ENCODE measurements at places on chromosomes 3 and 15.

DNA sequence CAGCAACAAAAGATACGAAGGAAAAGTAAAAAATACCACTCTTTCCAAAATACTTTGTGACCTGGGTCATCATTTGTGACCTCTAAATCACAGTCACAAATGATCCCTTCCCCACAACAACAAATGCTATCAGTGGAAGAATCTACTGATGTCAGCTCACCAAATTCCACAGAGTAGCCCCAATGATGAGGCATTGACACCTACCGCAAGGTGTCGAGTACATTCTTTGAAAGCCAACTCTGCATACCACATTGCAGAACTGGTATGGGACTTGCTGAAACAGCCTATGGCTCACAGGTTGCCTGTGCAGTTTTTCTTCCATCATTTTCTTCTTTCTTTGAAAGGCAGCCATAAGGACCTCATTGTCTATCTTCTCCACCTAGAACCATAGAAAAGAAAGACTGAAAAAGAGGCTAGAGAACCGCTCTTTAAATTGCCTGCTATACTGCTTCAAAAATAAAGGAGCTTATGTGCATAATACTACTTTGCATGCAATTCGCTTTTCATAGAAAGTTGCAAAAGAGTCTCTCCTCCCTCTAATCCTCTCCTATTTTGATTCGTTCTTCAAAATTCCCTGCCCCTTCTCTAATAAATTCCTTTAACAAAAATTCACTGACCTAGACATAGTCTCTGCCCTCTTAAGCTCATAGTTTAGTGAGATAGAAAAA, 21.4 kb upstream of the KPNA1 start:
- no peak for DNase-seq

GRCh38 chr3:24725514-24726255, 231.0 kb upstream of the THRB start:
- DNase-seq: no peak

GRCh38 chr3:188259596-188259995, 105.6 kb downstream of the LPP start:
- DNase-seq: no peak

GRCh38 chr3:195133462-195133861, 137.5 kb downstream of the XXYLT1 start:
- no peak for DNase-seq

- no peak for DNase-seq
These were observed 21.2 kb downstream of the NR1D2 start for GRCh38 chr3:23966328-23966727.

- no peak for DNase-seq
These were observed 11.6 kb downstream of the RFX7 start for GRCh38 chr15:56232058-56232457.

- DNase-seq: no peak
These were observed 109.1 kb upstream of the TOPAZ1 start for GRCh38 chr3:44132593-44132992.

- peak; percentile 92 for DNase-seq
These were observed 89.3 kb downstream of the SLCO3A1 start for GRCh38 chr15:91942720-91943394.

GRCh38 chr3:58308728-58309127, 2.4 kb downstream of the HTD2 start:
- peak; percentile 12 for DNase-seq

GRCh38 chr3:19596408-19596807, 337.6 kb downstream of the EFHB start:
- DNase-seq: no peak

DNA sequence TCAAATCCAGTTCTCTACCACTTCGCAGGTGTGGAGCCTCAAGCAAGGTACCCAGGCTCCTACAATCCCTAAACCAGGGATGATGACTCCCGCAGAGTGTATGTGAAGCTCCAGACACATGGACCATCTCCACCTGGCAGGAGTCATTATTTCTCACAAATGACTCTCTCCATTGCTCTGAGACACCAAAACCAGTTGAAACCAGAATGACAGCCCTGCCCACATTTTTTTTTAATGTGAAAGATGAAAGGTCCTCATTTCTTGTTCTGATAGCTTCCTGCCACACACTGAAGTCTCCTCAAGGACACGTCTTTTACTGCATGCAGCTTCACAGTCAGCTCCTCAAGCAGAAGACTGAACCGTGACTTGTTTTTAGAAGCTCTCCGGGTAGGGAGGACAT, 61.4 kb upstream of the ZBTB38 start:
- DNase-seq: no peak

DNA sequence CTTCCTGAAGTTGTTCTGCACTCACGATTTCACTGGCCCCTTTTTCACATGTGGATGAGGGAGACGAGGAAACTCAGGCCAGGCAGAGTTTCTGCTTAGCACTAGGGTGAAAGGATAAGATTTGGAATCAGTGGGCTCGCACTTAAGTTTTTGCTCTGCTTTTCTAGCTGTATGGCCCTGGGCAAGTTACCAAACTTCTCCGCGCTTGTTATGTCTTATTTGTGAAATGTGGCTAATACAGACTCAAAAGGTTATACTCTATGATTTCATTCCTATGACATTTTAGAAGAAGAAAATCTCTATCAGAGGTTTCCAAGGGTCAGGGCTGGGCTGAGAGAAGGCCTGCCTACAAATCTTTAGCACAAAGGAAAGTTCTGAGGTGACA, 191.9 kb upstream of the LRIG1 start:
- no peak for DNase-seq

All from kidney tubule cell (primary cell).